Kidney glomerular epithelial cell (primary cell): ENCODE measurements at places on chromosomes 3 and 15.

- DNase-seq, result no peak
These were observed 31.6 kb upstream of the CLASP2 start for GRCh38 chr3:33749546-33750210.

GRCh38 chr15:78840661-78841375 lies 29.6 kb upstream of the ADAMTS7 start:
- DNase-seq, result no peak

GRCh38 chr3:51708216-51708845 lies 1.5 kb downstream of the GRM2 start:
- DNase-seq, result no peak

GRCh38 chr15:35167675-35168074 lies 82.6 kb upstream of the NANOGP8 start:
- no peak for DNase-seq

GRCh38 chr15:66714543-66714981 lies 12.5 kb downstream of the SMAD6 start:
- DNase-seq, result no peak

GRCh38 chr3:11832981-11833905 lies 13.4 kb downstream of the TAMM41 start:
- no peak for DNase-seq

- DNase-seq, result peak; percentile 5
These were observed 91.2 kb downstream of the EOMES start for GRCh38 chr3:27630885-27631284.

DNA sequence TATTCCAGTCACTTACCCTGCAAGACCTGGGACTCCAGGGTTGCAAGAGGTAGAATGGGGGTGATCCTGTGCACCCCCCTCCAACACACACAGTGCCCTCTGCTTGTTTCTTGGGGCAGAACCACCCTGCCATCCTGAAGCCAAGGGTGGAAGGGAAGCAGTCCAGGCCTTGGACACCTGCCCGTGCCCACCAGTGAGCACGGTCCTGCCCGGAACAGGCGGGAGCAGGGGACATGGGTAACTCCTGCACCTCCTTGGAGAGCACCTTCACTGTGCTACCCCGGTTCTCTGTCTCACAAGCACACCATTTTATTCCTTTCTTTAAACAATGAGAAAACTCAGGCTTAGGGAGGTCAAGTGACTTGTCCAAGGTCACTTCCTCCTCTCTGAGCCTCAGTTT lies 57.0 kb downstream of the SLC6A6 start:
- no peak for DNase-seq

DNA sequence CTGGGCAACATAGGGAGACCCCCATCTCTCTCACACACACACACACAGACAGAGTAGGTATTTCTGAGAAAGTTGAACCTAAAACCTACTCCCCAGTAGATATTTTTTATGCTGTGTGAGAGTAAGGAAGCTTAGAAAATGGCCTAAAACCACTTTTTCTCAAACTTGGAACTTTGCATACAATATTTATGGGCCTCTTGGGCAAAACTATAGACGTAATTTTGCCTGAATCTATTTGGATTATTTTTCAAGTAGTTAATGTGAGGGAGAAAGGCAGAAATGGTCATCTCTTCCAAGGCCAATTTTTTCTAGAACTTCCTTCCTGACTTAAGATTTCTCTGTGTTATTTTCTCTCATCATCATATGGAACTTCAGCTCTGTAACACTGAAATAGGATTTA lies 81.7 kb downstream of the ZNF609 start:
- DNase-seq, result no peak

DNA sequence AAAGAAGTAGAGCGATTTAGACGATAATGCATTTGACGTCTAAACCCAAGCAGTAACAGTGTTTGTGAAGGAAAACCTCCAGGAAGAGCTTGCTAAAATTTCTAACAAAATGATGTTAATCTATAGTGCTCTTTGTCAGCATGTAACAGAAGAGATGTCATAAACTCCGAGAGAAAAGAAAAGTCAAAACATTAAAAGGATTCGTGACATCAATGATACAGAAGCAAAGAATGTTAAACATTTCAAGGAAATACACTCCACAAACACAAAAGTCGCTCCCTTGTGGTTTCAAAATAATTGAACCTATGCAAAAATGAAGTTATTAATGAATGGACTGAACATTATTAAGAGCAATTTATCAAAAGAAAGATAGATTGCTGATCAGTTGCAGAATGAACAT lies 27.9 kb downstream of the AADAC start:
- DNase-seq, result no peak

DNA sequence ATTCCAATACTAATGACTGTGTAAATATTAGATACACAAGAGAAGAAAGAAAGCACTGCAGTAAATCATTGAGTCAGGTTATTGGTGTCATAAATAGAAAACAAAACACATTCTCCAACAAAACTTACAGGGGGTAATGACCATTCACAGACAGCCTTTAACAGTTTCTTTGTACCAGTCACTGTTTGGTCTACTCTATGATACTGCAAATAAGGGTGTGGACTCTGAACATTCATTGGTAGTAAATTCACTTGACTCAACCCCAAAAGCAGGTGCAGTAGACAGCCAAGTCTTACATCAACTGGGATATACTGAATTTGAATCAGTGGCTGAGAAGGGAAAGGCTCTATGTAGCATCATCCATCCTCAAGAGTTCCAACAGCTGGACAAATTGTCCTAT lies 463.5 kb downstream of the FOXP1 start:
- no peak for DNase-seq

GRCh38 chr15:58142827-58143461 lies 4.8 kb downstream of the AQP9 start:
- no peak for DNase-seq

GRCh38 chr3:140198242-140198641 lies 263.3 kb downstream of the CLSTN2 start:
- DNase-seq, result no peak

- no peak for DNase-seq
These were observed 65.1 kb downstream of the LDHAL6B start for GRCh38 chr15:59271595-59272201.

DNA sequence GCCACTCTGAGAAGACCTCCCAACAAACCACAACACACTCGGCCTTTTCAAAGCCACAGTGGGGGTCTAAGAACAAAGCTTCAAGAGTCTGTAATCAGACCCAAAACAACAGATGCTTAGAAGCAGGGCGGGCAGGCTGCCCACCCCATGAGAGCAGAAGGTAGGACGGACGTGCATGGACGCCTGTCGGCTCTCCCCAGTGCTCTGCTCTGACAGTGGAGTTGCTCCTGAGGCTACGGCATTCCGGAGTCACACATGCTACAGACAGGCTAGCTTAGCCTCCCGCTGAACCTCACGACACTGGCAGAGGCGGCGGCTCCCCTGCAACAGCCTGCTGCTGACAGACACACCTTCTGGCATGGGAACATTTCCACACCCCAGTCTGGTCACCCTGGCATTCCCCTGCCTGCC lies 33.5 kb downstream of the SLCO2A1 start:
- DNase-seq, result no peak

- no peak for DNase-seq
These were observed 45.7 kb downstream of the GSK3B start for GRCh38 chr3:120048355-120049041.

GRCh38 chr15:95972041-95972553 lies 358.4 kb upstream of the NR2F2 start:
- no peak for DNase-seq

- DNase-seq, result no peak
These were observed 271.4 kb downstream of the ARRDC4 start for GRCh38 chr15:98231696-98232440.

DNA sequence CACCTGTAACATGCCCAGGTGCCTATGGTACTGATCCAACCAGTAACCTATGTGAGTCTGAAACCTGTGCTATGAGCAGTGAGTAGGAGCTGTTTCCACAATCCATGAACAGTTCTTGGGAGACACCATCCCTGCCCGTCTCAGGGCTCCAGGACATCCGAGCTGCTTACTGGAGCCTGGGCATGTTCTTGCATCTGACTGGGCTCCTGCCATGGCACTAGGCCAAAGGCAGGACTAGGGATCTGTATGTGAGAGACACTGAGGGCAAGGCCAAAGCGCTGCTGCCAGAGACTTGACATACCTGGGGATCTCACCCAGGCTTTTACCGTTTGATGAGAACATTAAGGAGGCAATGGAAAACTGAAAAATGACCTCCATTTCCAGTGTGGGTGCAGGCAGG lies 59.8 kb downstream of the WDR76 start:
- DNase-seq, result no peak

DNA sequence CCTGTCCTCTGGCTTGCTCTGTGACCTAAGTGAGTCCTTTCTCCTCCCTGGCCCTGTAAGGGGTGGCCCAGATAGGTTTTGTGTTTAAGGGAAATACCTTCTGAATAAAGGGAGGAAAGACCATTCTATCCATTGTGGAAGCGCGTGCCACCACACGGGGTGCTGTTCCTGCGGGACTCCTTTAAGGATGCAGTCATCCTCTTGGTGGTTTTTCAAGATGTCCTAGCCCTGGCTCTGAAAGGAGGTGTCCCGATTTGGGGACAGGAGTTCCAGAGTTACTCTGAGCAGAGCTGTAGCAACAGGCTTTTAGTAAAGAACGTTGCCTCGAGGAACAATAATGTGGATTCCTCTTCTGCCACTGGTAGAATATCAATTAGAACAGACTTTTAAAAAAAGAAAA lies 9.6 kb downstream of the SLC6A6 start:
- DNase-seq, result no peak

DNA sequence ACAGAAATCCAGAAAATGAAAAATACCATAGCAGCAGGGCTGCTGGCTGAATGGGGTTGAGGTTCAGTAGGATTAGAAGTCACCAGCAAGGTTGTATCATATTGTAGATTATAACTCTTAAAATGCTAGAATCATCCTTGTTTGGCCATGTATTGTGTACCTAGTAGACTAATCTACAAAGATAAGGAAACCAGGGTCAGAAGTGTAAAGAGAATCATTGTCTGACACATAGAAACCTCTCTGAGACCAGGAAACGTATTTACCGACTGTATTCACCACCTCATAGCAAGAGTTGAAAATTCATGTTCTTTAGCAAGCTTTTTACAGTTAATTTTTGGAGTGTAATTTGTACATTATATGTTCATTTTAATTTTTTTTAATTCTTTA lies 168.8 kb downstream of the ECT2 start:
- no peak for DNase-seq

DNA sequence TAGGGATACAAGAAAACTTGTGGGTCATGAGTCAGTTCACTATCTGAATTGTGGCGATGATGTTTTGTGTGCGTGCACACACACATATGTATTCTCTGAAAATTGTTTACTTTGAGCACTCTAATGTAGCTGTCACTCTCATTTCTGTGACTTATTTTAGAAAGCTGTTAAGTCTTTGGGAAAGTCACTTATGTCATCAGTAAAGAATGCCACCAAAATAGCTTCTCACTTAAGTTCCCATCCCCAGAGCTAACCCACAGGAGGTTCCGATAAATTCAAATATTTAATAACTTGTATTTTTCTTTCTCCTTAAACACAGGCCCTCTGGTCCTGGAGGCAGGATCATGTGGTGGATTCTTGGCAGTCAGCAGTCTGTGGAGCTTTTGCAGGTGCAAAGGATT lies 138.3 kb downstream of the LRIG1 start:
- no peak for DNase-seq
